Spleen (tissue), 13 donors: ENCODE measurements at places on chromosomes 13 and 19.

- DNase-seq, result peak; percentile 87
Measured at GRCh38 chr19:4379383-4380253, 20.7 kb downstream of the SH3GL1 start.

DNA sequence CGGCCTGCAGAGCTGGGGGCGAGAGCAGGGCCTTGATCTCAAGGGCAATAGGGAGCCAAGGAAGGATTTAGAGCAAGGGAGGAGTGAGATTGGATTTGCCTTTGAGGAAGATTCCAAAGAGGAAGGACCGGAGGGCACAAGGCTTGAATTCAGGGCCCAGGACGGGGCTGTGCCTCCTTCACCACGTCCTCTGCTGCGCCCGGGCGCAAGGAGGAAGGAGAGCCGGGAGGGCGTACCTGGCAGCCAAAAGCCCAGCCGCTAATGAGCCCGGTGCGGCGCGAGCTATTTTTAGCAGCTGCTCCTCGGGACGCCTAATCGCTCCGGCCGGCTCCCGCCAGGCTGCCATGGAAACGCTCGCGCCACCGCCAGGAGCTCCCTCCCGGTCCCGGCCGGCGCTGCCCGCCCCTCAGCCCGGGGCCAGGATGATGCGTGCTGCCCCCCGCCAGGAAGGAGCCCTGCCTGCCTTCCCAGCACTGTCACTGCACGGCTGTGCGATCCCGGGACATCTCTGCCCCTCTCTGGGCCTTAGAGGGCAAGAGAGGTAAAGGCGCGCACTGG is 31.3 kb downstream of the TINCR start:
- DNase-seq, result no peak

DNA sequence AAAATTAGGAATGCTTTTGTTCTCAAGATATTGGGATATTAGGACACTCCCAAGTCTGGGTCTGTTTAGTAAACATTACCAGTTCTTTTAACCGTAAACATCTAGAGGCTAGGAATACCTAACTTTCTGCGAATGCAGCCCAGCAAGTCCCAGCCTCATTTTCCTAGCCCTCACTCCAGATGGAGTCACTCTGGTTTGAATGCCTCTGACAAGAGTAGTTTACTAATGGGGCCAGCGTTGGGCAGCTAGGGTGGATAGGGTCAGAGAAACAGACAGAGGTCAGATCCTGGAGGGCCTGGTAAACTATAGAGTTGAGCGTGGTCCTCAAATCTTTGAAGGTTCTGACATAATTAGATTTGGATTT is 53.6 kb downstream of the WDFY2 start:
- no peak for DNase-seq

DNA sequence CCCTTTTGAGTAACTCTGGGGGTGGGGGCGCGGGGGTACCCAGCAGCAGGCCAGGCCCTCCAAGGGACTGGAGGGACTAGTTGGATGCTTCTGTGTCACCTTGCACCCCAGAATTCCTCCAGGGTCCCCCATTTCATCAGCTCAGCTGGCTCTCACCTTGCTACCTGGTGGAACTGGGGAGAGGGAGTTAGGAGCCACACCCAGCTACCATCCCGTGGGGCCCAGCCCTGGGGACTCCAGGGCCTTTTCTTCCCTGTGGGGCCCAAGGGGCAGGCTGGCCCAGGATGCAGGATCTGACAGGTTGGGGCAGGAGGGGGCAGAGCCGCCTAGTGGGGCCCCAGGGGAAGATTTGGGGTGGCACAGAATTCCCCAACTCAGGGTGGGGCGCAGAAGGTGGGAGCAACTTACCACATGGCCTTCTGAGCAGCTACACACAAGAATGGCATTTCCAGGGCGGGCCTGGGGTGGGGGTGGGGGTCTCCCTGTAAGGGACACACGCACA is 32.8 kb upstream of the NANOS3 start:
- DNase-seq, result peak; percentile 80

- DNase-seq, result no peak
Measured at GRCh38 chr13:77040076-77040475, 13.1 kb upstream of the FBXL3 start.

DNA sequence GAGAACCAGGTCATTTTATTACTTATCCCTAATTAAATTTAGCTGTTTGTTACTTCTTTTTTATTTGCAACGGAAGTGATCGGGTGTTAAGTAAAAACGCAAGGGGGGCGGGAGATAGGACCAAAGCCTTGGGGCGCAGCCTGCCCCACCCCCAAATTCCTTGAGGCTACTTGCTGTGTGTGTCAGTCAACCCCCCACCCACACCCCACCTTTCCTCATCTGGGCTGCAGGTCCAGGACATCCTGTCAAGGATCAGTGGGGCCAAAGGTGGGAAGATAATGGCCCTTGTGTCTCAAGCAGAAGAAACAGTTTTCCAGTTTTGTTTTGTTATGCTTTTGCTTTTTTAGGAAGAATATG is 1.2 kb upstream of the FOXO1 start:
- DNase-seq, result no peak

DNA sequence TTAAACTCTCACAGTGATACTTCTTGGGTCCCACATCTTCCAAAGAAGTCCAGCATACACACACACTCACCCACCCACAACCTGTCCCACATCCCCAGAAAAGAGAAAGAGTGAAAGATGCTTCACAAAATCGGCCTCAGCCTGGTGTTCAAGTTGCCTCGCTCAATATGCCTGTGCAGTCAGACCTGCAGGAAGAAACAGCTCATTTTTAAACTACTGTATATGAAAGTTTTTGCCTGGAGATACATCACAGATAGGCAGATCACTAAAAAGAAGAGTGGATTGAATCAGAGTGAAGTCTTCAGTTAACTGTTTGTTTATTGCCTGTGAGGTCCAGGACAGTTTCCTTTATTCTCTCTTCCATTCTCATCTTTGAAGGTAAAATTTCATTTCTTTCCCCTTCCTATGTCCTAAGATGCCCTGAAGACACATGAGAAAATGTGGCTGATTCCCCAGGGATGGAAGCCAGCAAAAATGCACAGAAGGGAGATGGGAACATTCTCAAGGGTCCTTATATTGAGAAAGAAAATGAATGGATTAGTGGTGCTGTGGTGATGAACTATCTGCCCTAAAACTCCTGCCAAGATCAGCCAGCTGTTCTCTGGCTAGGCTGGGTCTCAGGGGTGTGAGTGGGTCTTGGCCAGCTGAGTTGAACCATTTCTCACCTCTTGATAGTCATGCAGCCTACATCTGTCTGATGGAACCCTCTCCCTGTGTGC is 259.0 kb downstream of the ITGBL1 start:
- DNase-seq, result no peak

- no peak for DNase-seq
Measured at GRCh38 chr13:72638059-72638815, 89.2 kb downstream of the MZT1 start.

GRCh38 chr13:75432811-75433244 is 49.1 kb downstream of the TBC1D4 start:
- no peak for DNase-seq

GRCh38 chr19:16825312-16826052 is 3.7 kb upstream of the SIN3B start:
- no peak for DNase-seq

GRCh38 chr19:19540715-19541515 is 2.9 kb downstream of the CILP2 start:
- DNase-seq, result peak; percentile 87

DNA sequence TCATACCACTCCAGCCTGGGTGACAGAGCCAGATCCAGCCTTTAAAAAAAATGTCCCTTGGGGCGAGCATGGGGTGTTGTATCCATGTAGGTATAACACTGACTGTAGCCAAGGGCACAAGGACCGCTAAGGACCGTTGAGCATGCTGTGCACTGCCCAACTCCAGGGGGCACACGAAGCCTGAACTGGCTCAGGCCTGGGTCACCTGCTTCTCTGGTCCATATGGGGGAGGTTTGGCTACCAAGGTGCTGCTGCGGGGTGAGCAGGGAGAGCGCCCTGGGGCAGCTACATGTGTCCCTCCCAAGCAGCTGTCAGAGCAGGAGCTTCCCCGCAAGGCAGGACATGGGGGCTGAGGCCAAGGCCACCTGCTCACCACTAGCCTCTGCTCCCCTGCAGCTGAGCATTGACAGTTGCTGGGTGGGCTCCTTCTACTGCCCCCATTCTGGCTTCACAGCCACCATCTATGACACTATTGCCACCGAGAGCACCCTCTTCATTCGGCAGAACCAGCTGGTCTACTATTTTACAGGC is 16.3 kb downstream of the CATSPERG start:
- DNase-seq, result no peak

DNA sequence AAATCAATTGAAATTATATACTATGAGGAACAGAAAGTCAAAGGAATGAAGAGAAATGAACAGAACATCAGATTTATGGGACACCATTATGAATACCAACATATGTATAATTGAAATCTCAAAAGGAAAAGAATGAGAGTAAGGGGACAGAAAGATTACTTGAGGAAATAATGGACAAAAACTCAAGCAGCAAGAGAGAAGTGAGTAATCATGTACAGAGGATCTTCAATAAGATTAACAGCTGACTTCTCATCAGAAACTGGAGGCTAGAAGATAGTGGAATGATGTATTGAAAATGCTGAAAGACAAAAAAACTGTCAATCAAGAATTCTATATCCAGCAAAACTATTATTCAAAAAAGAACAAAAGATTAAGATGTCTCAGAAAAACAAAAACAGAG is 10.4 kb downstream of the MTUS2 start:
- DNase-seq, result no peak

DNA sequence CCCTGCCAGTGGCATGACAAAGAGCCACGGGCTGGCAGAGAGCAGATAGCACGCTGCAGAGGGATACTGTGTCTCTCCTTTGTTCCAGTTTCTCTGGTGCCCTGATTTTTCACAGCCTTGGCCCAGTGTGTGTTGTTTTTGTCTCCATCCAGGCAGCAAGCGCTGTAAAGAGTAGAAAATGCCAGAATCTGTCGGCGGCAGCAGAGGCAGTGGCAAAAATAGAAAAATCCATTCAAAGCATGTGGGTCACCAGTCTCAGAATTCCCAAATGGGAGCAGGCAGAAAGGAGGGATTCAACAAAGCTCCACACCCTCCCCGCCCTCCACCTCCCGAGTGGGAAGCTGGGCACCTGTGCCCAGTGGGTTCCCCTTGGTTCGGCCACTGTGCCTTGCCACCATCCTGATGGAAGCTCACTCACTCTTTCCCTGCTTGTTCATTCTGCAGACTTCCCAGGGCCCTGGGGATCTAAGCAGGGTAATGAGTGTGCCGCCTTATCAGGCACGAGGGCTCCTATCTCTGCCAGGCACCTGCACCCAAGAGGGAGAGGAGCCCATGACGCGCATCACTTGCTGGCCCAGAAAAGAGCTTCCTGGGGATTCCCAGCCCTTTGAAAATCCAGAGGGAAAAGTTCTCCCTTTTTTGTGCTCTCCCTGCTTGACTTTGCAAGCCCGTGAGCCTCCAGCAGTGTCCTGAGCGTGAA is 416.9 kb downstream of the IRS2 start:
- no peak for DNase-seq

- no peak for DNase-seq
Measured at GRCh38 chr19:53537121-53537520, 824 bp upstream of the ZNF331 start.
